ENCODE measurements at places on chromosomes 13 and 19.

- DNase-seq: peak; percentile 42
Measured at GRCh38 chr19:45499196-45500180, 1.2 kb downstream of the PPM1N start.

DNA sequence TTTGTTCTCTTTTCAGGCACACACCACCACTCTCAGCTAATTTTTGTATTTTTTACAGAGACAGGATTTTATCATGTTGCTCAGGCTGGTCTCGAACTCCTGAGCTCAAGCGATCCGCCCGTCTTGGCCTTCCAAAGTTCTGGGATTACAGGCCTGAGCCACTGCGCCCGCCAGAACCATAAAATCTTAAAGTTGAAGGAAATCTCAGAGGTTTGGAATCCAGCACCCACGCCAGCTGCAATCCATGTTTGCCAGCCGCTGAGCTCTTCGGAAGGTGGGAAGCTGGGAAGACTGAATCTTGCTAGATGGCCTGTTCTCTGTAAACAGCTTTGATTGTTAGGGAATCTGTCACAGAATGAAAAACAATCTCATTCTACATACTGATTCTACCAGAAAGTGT, 38.5 kb downstream of the SPATA13 start:
- DNase-seq: peak; percentile 34

DNA sequence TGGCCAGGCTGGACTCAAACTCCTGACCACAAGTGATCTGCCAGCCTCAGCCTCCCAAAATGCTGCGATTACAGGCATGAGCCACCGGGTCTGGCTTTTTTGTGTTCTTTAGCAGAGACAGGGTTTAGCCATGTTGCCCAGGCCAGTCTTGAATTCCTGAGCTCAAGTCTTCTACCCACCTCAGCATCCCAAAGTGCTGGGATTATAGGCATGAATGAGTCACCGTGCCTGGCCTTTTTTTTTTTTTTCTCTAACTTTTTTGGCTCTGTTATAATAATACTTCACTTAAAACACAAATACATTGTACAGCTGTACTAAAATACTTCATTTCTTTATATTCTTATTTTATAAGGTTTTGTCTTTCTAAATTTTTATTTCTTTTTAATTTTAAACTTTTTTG, 599.5 kb upstream of the PCDH9 start:
- peak; percentile 1 for DNase-seq

GRCh38 chr13:27636589-27637288, 15.0 kb downstream of the POLR1D start:
- DNase-seq: peak; percentile 5

GRCh38 chr19:16386619-16387240, 62.1 kb downstream of the KLF2 start:
- DNase-seq: peak; percentile 42
